ENCODE measurements at places on chromosomes 3 and 15. TPM values are rescaled to one million over a fixed set of nuclear protein-coding genes. Genes with fewer than 3 reads are reported as not detected.
A peak's percentile ranks its signal among the peaks of the same experiment; 100 is the strongest.

The TRIM59 gene
- 6.1 TPM for total RNA-seq

The GYG1 gene
- total RNA-seq: 9.3 TPM

The RUBCN gene
- total RNA-seq: 43.9 TPM

The GOLGA8K gene
- 0.76 TPM for total RNA-seq

The PRICKLE2 gene
- total RNA-seq: 14.5 TPM

GRCh38 chr15:74801311-74801997, 11.2 kb upstream of the LMAN1L start:
- H3K4me1 ChIP-seq: peaks cover 24% of the 10 kb centered on the region
- H3K4me3 ChIP-seq: no peak overlapping the region
- H3K36me3 ChIP-seq: peaks cover 58% of the 10 kb centered on the region

GRCh38 chr3:117735481-117736101, 1026.0 kb downstream of the TUSC7 start:
- no peak overlapping the region for H3K4me3 ChIP-seq
- no peaks in the 10 kb centered on the region for H3K36me3 ChIP-seq
- no peaks in the 10 kb centered on the region for H3K4me1 ChIP-seq
- DNase-seq: no peak

- peaks cover 61% of the 10 kb centered on the region for H3K4me1 ChIP-seq
- H3K36me3 ChIP-seq: no peaks in the 10 kb centered on the region
- H3K27ac ChIP-seq: peak within 1 kb of the TSS; percentile 92
- DNase-seq: peak; percentile 94
Measured at GRCh38 chr3:9916734-9917680, at the start of gene IL17RC. Gene IL17RC (plus strand): TSS chr3:9917098. CDS start chr3:9917316, 218 bp downstream.

- peak overlapping the region; percentile 42 for H3K4me3 ChIP-seq
- no peak for DNase-seq
- no peaks in the 10 kb centered on the region for H3K36me3 ChIP-seq
- peaks cover 100% of the 10 kb centered on the region for H3K27me3 ChIP-seq
Measured at GRCh38 chr3:147391781-147392624, 14.3 kb downstream of the ZIC4 start.

GRCh38 chr3:155871746-155872158, 1.3 kb downstream of the GMPS start:
- no peak for DNase-seq
- H3K27me3 ChIP-seq: no peaks in the 10 kb centered on the region
- peaks cover 26% of the 10 kb centered on the region for H3K4me1 ChIP-seq

DNA sequence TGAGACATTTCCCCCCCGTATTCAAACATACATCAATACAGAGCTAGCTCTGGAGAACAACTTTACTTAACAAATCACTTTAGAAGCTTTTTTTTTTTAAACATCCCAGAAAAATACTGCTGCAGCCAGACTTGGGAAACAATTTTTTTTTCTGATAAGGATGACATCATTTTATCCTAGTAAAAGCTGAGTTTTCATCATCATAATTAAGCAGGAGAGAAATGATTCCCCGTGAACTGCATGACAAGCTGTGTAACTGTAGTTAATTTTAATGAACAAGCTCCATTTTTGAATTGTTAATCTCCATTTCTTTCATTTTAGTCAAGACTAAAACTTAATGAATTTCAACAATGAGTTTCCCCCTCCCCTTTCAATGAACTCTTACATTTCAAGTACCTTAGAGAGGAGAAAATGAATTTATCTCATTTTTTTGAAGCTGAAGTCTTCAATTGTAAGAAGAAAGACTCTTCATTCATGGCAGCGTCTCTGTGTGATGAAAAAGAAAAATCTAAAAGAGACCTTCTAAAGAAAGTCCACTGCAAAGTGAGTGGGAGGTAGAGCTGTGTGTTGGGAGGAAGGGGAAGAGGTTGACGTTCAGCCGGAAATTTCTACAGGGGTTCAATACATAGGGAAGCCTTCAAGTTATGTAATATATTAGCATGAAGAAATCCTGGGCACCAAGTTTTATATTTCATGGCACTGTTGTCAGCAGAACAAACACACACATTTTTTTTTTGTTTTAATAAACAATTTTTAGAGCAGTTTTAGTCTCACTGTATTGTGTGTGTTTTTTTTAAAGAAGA, 31.7 kb downstream of the HES1 start:
- H3K4me1 ChIP-seq: peaks cover 12% of the 10 kb centered on the region
- H3K27ac ChIP-seq: no peak overlapping the region
- H3K36me3 ChIP-seq: no peaks in the 10 kb centered on the region
- H3K27me3 ChIP-seq: no peaks in the 10 kb centered on the region

DNA sequence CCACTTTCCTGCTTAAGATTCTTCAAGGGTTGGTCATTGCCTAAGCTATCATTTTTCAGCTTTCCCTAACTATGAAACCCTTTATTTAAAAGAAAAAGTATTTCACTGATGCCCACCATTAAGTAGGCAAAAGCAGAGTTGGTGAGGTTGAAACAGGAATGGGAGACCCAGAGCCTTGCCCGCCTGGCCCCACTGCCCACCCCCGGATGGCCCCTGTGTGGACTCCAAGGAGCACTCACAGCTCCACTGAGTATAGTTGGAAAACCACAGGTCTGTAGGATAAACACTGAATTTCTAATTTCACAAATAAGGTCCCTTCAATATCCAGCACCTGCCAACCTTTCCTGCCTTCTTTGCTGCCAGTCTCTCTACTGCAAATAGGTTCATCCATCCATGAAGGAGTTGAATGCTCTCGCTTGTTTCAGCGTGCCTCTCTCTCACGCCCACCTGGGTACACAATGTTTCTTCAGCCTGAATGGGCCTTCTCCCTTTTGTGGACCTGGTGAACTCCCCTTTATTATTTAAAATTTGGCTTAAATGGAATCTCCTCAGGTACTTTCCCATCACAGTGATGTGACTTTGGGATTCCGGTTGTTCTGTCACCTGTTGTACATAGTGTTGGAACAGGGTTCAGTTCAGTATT, 8.7 kb upstream of the ACAP2 start:
- H3K27me3 ChIP-seq: no peaks in the 10 kb centered on the region
- no peak overlapping the region for H3K27ac ChIP-seq
- peaks cover 6% of the 10 kb centered on the region for H3K4me1 ChIP-seq

All from suprapubic skin (tissue), 4 donors.